ENCODE measurements at places on chromosomes 13 and 19.

- no peak for DNase-seq
Observed at GRCh38 chr13:37657134-37657533, 58.6 kb upstream of the POSTN start.

DNA sequence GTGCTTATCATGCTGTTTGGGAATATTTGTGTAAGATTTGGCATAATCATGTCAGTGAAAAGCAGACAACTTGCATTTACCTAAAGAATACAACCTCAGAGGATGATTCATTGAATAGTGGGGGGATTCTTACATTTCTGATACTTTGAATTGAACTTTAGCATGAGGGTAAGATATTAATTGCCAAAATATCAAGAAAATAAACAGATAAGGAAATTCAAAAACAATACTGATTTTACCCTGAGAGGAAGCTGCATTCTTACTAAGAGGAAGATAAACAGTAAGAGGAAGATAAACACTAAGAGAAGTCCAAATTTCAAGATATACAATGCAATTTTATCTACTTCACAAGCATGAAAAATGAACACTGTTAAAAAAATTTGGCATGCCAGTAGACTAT, 2564.3 kb upstream of the PCDH20 start:
- DNase-seq, result no peak

DNA sequence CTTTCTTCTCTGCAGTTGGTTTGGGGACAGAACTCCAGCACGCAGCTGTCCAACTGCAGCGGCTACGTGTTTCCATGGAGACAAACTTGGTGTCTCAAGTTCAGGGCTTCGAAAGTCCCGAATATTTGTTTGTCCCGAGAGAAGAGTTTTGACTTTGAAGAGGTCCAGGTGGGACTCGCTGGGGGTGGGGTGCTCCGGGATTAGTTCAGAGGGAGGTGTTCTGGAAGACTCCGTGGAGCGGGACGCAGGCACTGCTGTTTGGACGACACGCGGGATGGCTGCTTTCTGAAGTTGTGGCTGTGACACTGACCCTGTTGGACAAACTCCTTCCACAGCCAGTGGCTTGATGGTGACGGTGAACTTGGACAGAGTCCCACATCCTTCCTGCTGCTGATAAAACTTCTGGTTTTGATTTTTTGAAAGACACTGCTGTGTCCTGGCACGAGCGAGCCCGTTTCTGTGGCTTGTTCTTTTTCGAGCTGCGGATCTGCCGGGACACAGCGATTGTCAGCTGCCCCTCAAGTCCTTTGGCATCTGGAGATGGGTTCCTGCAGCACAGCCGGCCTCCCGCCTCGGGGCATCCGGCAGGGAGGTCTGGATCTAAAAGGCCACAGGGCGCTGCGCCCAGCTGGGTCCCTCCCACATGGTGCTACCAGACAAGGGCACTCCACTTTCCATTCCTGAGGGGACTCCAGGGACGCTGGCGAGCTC, 15.9 kb upstream of the RANBP3 start:
- no peak for DNase-seq

GRCh38 chr19:3135961-3136683, at the start of gene GNA15:
Gene GNA15 (plus strand): TSS chr19:3136033. CDS start chr19:3136451, 418 bp downstream.
- DNase-seq, result no peak

- DNase-seq, result no peak
Observed at GRCh38 chr13:95650696-95651095, 6.2 kb upstream of the DZIP1 start.

GRCh38 chr19:11649941-11650340, 52.7 kb downstream of the ZNF627 start:
- no peak for DNase-seq

- no peak for DNase-seq
Observed at GRCh38 chr13:98267080-98267912, 90.2 kb upstream of the RNF113B start.

DNA sequence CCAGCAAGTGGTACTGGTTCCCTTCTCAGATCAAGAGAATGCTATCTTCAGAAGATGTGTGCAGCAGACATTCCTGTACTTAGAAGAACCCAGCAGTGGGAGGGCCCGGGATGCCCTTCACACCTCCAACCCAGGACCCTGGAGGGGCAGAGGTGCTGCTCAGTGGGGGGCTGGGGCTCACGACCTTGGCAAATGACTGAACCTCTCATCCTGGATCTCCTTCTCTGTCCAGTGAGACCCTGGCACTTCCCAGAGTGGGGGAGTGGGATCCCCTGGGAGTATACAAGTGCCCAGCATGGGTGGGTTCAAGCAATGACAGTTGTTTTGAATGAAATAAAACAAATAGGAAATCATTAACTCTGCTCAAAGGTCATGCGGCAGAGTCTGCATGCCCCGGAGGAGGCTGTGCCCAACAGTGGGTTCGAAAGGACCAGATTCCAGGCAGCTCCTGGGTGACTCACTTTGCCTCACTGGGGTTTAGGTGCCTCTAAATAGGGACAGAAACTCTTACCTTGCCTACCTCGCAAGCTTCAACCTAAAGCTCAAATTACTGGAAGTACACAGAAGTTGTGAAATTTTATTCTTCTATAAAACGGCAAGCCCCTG, 26.9 kb downstream of the GGACT start:
- DNase-seq, result no peak

DNA sequence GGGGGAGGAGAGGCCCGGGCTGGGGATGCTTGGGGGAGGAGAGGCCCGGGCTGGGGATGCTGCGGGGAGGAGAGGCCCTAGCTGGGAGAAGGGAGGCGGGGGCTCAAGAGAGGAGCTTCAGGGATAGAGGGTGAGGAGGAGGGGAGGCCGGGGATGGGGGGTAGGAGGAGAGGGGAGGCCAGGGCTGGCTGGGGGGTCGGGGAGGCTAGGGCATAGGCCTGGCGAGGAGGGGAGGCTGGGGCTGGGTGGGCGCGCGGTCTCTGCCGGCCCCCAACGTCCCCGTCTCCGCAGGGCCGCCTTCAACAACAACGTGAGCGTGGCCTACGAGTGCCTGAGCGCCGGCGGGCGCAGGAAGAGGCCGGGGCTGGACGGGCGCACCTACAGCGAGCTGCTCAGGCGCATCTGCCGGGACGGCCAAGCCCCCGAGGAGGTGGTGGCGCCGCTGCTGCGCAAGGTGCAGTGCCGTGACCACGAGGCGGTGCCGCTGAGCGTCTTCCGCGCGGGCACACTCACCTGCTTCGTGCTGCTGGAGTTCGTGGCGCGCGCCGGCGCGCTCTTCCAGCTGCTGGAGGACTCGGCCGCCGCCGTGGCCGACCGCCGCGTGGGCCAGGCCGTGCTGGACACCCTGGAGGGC, 11.4 kb downstream of the TPGS1 start:
- DNase-seq, result no peak

DNA sequence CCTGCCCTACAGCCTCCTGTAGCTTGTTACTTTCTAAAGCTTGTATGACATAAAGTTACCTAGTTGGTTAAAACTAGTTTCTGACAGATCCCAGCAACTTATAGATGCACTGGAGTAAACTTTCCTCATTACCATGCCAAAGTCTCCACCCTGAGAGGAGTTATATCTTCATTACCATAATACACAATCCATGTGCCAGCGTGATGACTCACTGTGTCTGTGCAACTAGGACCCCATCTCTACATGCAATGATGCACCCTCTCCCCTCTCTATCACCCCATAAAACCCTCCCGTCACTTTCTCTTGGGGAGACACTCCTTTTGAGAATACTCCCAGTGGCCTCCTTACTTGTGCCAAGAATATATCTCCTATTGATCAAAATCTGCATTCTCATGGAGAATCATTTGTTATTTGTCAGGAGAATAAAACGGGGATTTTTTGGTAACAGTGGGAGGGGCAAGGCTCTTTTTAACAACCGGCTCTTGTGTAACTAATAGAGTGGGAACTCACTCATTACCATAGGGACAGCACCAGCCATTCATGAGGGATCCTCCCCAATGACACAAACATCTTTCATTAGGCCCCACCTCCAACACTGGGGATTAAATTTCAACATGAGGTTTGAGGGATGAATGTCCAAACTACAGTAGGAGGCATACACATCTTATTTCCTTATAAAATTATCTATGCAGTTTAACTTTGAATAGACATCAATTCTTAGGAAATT, 235.1 kb upstream of the ATXN8OS start:
- no peak for DNase-seq

GRCh38 chr19:40524133-40524549, 52.5 kb upstream of the SHKBP1 start:
- DNase-seq, result no peak

DNA sequence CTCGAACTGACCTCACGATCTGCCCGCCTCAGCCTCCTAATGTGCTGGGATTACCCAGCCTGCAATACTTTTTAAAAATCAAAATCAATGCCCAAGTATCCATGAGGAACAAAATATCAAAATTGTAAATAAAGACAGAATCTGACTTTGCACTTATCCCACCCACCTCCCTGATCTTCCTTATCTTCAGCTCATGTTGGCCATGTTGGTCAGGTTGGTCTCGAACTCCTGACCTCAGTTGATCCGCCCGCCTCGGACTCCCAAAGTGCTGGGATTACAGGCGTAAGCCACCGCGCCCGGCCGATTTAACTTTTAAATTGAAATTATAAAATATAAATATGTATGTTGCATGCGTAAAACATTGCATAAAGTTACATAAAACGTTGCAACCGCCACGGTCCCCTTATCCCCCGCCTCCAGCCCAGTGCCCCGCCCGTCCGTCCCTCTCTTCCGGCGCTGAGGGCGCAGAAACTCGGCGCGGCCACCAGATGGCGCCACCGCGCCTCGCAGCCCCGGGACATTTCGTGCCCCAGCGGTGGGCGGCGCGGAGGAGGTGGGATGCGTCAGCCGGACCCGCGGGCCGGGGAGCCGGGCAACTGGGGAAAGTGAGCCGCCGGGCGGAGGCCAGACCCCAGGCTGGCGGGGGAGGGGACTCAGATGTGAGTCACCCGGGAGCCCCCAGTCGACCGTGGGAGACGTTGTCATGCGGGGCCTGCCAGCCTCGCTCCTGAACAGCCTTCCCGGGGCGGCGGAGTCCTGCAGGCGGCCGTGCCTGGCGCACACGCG, 1.5 kb upstream of the GADD45B start:
- DNase-seq, result peak; percentile 86

DNA sequence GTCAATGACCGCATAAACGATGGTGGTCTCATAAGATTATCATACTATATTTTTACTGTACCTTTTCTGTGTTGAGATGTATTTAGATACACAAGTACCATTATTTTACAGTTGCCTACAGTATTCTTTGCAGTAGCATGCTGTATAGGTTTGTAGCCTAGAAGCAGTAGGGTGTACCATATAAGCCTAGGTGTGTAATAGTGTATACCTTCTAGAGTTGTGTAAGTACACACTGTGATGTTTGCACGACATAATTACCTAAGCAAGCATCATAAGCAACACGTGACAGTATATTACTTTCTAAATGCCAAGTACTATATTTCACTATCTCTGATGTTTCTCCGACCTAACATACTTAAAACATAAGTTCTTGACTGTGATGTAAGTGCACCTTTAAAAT, 2.7 kb downstream of the LPAR6 start:
- DNase-seq, result no peak

GRCh38 chr13:112779856-112780604, 90.2 kb downstream of the ATP11A start:
- no peak for DNase-seq

DNA sequence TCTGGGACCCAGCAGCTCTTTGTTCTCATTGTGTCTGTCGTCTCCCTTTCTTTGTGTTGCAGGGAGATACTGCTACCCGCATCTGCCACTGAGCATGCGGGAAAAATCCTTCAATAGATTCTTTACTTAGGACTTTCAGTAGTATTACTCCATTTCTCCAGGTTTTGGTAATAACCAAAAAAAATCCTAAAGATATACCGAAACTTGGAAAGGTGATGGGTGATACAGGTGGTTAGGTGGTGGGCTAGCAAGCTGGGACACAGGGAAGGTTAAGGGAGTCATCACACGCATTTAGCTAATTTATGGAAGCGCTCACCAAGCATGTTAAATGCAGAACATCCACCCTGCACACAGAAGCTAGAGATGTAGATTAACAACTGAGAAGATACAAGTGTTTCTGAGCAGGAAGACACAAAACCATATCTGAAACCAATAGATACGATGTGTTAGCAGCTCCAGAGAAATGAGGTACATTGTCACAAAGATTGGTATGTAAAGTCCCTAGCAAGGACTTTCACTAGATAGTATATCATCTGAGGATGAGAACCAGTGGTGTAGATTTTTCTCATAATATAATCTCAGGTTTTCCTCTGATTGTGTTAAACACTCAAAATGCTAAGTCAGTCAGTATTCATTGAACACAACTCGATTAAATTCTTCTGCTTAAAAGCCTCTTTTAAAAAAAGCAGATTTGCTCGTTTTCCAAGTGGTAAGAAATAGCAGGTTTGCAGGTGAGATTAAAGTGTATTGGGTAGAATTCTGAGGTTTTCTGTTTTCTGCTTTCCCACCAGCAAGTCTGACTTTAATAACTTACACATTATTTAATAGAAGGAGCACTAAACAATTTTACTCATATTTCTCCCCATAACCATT, 1.2 kb upstream of the SLAIN1 start:
- no peak for DNase-seq

- DNase-seq, result peak; percentile 75
Observed at GRCh38 chr19:2273356-2274184, 8.4 kb downstream of the PEAK3 start.

GRCh38 chr19:42474743-42475142, 32.0 kb upstream of the CXCL17 start:
- DNase-seq, result no peak

DNA sequence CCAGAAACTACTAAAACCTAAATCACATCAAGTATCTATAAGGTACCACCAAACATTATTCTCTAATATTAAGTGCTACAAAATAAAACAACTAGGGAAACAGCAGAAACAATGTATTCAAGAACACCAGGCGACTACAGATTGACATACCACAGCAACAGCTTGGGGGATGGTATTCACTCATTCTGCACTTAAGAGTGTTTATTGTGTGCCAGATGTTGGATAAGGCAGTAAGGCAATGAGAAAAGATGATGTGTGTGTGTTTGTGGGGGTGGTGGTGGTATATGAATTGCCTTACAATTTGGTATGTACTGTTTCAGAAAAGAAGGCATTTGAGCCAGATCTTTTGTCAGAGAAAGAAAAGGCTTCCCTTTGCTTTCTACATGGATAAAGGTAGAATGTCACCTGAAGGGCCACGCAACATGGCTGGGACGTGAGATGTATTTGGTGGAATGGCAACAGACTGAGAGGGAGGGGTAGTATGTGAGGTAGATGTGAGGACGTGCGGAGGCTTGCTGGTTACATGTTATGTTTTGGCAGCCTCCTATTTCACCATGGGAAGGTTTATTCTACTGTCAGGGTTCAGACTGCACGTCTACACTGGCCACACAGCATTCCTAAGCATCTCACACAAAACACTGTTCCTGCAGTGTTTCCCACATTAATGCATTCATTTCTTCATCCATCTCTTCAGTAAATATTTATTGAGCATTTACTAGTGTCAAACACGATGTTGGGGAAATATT, 300.7 kb downstream of the KLF12 start:
- no peak for DNase-seq

DNA sequence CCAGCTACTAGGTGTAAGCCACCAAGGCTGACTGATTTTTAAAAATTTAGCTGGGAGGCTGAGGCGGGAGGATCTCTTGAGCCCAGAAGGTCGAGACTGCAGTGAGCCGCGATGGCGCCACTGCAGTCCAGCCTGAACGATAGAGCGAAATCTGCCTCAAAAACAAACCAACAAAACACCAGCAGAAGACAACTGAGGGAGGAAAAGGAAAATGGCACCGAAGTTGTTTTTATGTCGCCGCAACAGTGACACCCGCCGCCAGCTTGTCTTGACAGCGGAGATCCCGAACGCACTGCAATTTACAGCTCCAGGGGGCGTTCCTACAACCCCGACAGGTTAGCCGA, 298 bp upstream of the FAM98C start:
- no peak for DNase-seq
